ENCODE measurements at places on chromosomes 3 and 15.

DNA sequence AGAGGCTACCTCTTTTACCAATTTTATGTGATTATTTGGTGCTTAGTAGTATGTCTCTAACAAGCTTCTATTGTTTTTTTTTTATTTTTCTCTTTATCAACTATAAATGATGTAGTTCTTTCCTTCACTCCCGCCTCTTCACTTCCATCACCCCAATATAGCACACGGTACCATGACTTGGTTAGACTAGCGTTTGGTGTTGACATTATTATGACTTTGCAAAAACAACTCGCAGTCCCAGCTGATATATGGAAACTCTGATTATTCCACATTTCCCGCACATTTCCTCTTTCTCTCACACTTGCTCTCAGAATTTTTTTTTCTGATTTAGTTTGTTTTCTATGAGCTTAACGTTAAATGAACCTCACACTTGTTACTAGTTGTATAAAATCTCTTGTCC lies 162.2 kb downstream of the GREM1 start:
- DNase-seq, result no peak

DNA sequence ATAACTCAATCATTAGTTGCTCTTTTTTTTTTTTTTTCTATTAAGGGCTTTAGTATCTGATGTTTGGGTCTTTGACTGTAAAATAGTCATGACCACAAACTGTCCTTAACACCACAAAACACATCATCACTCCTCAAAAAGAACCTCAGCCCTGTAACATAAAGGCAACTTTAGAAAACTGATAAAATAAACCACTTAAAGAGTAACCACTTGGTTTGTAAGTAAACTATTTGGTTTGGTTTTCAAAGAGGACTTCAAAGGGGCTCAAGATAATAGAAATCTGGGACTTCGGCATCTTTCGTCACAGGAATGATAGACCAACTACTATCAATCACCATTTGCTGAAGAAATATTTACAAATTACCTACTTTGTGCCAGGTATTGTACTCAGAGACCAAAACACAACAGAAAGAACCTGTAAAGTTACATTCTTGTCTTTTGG lies 167.8 kb downstream of the FOXP1 start:
- no peak for DNase-seq

- DNase-seq, result no peak
Measured at GRCh38 chr3:177041021-177041729, 156.1 kb downstream of the TBL1XR1 start.

- DNase-seq, result peak; percentile 53
Measured at GRCh38 chr15:76994971-76995945, at the start of gene PSTPIP1. Gene PSTPIP1, plus strand, starts transcription at chr15:76995126. Its CDS starts 448 bp downstream, at chr15:76995574.

DNA sequence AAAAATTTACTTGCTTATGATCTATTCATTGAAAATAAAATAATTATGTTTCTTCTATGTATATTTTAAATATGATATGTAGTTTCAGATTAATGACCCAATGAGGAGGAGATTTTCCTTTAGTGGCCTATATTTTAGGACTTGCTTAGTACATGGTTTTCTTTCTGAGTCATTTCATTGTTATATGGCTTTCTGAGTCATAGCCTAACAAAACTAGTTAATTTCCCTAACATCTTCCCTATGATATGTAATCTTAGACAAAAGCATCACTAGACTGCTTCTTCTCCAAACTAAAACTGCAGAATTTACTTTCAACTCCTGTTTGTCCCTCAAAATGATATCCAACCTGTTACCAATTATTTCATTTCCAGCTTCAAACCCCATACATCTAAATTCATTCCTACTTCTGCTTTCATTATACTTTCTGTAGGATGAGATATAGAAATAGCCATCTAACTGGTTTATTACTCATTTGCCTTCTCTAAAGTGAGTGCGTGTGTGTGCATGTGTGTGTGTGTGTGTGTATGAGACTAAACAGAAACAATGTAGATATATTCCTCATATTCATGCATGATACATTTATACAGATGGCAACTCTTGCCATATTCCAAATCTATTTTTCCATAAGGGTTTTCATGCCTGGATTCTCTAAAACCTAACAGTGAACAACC lies 915.0 kb upstream of the GBE1 start:
- no peak for DNase-seq

DNA sequence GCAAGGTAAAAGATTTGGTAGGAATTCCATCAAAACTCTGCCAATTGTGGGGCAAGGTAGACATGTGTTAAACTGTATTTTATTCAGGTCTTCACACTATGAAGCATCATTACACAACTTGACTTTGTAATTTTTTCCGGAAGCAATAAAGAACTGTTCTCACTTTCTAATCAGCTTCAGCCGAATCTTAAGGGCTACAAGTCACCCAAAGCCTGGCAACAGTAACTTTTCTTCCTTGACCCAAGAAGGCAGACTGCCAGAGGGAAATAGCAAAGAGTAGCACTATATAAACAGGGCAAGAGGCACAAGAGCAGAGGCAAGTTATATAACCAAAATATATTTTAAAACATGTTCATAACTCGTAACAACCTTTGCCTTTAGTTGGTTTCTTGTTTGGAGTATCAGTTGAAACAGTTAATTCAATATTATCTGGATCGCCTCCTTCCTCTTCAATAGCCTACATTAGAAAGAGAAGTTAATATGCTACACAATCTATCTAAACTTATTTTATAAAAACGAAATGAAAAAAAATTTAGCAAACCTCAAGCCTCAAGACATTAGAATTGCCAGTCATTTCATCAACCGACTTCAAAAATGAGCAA lies 1.4 kb downstream of the SLTM start:
- DNase-seq, result no peak

GRCh38 chr3:159766563-159767185 lies 222.0 kb upstream of the IL12A start:
- DNase-seq, result no peak

DNA sequence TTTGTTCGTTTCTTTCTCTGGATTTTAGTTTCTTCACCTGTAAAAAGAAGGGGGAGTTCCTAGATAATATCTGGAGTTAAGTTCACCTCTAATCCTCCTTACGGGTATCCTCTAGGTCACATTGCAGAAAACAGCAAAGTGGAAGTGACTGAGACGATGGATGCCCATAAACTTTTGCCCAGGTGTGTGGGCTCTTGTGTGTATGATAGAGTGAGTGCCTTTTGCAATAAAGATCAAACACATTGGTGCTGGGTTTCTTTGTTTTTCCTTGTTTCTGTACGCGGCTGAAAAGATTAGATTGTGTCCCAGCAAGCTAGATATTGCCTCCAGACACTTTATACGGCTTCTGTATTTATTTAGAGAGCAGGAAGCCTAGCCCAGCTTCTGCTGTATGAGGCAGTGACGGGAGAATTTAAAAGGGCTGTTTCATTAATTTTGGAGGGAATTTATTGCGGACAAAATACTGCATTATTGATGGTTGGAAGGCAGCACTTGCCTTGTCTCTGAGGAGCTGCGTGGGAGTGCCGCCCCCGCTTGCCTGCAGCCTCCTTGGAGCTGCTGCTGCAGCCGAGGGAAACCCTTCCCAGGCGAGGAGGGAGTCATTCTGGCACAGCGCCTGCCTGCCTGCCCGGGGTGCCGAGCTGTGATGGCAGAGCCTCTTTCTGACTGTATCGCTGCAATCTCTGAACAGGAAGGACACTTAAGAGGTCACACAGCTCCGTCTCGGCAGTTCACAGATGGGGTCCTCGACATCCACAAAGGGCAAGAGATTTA lies 38.5 kb downstream of the PYDC2 start:
- no peak for DNase-seq

DNA sequence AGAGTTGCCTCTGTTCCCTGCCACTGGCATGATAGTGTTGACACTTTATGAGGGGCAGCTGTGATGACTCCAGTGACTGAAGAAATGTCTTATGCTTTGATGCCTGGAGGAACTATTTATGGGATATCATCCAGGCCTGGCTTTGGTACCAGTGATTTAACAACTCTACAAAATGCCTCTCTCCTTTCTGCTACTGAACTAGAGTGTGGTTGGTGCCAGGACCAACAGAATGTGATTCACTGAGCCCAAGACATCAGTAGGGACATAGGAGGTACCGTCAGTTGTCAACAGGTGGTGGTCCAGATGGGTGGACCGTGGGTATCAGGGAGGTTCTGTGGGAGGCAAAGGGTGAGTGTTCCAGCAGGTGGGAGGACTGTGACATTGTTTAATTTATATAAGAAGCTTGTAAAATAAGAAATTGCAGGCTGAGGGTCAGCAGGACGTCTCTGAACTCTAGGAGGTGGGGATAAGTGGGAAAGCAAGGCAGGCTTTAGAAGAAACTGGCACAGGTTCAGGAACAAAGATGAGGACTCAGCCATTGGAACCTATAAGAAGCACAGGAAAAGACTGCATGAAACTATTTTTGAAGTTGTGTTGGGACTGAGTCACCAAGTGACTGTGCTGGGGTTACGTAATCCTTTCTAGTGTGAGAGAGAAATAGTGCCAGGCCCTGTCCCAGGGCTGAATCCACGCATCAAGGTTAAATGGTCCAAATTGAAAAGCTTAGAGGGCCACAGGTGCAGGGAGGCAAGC lies 28.5 kb upstream of the SLC7A14 start:
- no peak for DNase-seq

DNA sequence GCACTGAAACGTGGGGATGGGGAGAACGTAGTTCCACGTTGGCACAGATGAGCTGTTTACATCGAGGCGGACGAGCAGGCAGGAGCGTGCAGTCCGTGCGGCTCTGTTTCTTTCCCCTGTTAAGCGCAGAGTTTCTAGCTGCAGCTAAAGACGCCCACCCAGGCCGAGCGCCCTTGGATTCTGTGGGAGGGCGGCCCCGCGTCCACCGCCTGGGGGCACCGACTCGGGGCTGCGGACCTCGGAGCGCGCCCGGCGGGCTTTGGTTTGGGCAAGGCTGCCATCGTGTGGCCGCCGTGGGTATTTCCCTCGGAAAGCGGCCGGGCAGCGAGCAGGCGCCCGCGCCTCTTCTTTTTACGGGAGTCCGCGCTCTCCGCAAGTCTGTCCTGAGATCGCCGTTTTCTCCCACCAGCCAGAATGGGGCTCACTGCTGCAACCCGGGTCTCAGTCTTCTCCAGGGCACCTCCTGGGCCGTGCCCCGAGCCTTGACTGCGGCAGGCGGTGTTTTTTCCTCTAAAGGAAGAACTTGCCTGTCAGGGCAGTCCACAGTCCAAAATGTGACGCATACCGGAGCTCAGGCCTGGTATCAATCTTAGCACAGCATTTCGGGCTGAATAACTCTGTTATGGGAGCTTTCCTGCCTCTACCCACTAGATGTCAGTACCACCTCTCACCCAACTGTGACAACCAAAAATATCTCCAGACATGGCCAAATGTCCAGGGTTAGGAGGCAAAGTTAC lies 219.9 kb upstream of the IGF1R start:
- DNase-seq, result peak; percentile 41

DNA sequence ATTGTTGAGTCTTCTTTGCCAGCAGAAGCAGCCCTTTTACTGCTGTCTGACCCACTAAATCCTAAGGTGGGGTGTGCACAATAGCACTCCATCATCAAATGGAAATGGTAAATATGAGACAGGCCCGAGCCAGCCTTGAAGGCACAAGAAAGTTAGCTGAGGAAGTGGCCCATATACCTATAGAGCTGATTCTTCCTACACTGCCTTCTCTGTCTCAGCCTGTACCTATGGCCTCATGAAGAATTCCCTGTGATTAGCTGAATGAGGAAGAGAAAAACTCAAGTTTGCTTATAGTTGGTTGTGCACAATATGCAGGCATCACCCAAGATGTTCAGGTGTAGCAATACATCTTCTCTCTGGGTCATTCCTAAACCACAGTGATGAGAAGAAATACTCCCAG lies 31.7 kb upstream of the XCR1 start:
- no peak for DNase-seq

DNA sequence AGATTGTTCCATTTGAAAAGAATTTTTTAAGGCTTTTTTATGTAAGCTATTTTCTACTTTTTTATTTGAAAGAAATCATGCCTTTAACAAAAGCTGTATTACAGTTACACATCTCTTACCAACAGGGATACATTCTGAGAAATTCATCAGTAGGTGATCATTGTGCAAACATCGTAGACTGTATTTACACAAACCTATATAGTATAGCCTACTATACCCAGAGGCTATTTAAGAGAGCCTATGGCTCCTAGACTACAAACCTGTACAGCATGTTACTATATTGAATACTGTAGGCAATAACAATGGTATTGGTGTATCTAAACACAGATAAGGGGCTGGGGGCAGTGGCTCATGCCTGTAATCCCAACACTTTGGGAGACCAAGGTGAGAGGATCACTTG lies 43.1 kb downstream of the PEAK1 start:
- DNase-seq, result no peak

- DNase-seq, result no peak
Measured at GRCh38 chr3:6994081-6994668, 133.3 kb downstream of the GRM7 start.

DNA sequence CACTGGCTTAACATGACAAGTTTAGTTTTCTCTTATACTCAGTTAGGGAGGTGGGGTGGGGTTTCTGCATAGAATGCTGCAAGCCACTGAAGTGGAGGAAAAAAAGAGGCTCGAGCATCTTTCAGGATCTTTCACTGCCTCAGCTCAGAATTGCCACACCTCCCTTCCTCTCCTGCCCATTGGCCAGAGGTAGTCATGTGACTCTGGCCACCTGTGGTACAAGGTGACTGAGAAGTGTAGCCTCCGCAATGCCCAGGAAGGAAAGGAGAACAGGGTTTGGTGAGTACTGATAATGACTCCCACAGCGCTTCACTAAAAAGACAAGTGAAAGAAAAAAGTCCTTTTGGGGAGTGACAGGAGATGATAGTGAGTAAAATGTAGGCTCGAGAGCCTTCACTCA lies 124.3 kb upstream of the TRIM42 start:
- DNase-seq, result no peak

- no peak for DNase-seq
Measured at GRCh38 chr3:159608311-159608710, 380.3 kb upstream of the IL12A start.

- DNase-seq, result no peak
Measured at GRCh38 chr3:176661432-176661964, 535.8 kb downstream of the TBL1XR1 start.

DNA sequence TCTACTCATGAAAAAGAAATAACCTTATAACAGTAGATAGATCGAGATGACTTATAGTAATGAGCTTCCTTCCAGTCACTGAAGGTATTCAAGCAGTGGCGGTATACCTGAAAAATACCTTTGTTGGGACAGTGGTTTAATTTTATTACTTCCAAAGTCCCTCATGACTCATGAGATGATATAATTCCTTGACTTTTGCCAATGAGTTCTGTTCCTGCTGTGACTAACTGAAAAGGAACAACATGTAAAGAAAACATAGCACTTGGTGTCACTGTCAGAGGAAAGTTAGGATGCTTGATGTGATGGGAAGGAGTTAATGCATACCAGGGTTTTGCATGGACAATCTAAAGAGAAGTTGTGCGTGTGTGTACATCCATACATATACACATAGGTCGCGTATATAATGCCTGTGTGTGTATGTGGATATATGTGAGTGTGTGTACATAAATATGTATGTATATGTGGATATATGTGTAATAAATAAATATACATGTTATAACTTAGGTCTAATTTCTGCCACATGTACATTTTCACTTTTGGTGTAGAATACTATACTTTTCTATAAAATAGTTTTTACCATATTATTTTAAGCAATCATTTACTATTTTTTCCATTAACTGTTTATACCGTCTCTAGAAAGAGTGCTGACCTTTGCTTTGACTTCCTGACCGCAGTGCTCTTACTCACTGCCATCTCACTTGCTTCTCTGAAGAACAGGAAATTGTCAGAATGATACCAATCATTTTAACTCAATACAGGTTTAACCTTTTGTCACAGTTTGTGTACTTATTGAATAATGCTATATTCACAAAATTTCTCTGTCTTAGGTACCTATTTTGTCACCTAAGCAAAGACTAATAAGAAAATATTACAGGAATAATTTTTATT lies 12.6 kb upstream of the PAK2 start:
- no peak for DNase-seq

- DNase-seq, result no peak
Measured at GRCh38 chr15:45612790-45613415, 21.9 kb upstream of the SQOR start.
